Stimulated activated CD8-positive, alpha-beta memory T cell treated with anti-CD3 and anti-CD28 coated beads, Interleukin-2, amount 100 ng/mL, for 1 hour (primary cell): ENCODE measurements at places on chromosomes 12 and 14.

- DNase-seq = no peak
Observed at GRCh38 chr14:22952418-22952817, 4.5 kb downstream of the HAUS4 start.

DNA sequence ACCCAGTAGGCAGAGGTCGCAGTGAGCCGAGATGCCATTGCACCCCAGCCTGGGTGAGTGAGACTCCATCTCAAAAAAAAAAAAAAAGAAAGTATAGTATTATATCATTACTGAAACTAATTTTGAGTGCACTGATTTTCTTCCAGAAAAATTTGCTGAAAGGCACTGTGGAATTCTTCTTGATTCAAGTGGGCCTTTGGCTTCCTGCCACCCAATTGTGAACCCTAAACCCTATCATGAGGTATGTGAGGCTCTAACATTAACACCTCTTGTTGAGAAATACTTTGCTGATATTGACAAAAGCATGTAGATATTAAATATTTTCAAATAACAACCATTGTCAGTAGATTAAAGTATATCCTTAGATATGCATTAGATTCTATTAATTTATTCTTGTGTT, 211.2 kb downstream of the LRRK2 start:
- no peak for DNase-seq

DNA sequence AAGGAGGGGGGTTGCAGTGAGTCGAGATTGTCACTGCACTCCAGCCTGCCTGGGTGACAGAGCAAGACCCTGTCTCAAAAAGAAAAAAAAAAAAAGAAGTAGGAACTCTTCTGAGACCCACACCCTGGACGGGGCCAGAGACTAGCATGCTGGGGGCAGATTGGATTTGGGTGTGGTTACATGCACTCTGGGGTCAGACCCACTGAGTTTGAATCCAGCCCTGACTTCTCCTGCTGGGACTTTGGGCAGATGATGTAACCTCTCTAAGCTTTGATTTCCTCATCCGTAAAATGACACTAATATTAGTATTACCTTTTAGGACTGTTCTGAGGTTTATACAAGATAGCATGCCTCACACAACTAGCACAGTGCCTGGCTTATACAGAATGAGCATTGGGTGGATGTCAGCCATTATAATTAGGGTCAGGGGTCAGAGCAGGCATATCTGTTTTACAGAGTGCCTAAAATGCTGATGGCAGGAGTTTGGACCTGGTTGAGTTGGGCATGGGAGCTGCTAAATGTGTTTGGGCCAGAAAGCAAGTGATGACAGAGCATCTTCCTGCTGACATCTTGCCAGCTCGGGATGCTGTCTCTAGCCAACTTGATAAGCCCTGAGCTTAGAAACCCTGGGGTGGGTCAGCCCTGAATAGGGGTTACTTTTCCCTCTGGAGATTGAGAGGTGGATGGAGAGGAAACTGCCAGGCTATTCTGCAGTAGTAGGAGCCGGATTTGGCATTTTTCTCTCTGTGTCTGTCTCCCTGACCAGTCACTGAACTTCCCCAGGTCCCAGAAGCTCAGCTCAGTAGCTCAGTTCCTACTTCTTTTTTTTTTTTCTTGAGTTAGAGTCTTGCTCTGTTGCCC, 15.5 kb downstream of the TPCN1 start:
- DNase-seq = no peak

GRCh38 chr12:50403001-50403440, 2.3 kb downstream of the LARP4 start:
- DNase-seq = no peak

GRCh38 chr12:71840231-71840847, 780 bp downstream of the TBC1D15 start:
- DNase-seq = no peak

GRCh38 chr12:64670019-64670418, 59.7 kb downstream of the RASSF3 start:
- DNase-seq = no peak

DNA sequence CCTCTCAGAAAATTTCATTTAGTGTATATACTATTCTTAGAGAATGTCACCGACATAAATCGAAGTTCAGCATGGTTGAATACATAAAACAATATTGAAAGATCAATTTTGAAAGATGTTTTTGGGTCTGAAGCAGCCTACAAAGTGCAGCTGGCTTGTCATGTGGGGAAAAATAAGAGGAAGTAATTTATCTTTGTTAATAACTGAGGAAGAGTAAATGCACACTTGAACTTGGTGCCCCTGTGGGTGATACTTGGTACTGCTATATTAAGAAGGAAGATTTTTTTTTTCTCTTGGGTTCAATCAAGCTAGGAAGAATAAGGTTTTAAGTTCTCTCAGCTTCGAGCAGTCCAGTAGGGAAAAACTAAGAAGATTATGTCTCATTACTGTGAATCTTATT, 661.3 kb downstream of the RPL10L start:
- no peak for DNase-seq

- no peak for DNase-seq
Observed at GRCh38 chr12:55925870-55926737, 1.6 kb downstream of the PYM1 start.
